ENCODE measurements at places on chromosomes 5 and 9.

DNA sequence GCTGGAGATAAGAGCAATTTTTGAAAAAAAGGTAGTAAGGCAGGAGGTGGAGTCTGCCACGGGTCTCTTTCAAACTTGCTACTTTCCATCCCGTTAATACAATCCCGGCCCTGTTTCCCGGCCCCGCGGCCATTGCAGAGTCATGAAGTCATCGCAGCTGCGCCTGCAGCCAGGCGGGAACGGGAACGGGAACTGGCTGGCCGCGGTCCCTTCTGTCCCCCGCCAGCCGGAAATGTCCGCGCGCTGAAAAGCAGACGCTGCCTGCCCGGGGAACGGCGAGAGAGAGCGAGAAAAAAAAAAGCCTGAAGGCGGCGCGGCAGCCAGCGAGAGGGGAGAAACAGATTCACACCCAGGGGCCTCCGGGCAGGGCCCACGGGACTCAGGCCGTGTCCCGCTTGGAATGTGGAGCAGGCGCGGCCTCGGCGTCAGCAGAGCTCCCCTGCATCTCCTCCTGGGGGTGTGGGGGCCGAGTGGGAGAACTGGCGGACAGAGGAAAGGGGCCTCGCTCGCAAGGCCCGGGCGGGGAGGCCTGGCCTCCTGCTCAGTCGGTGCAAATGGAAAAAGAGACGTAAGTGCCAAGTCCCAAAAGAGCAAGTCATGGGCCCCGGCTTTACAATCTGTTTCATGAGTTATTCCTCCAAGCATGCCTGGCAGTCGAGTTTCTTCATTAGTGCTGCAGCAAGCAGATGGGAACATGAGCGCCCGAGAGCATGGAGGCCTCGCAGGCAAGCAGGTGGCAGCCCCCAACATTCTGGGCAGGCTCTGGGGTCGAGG, 201.2 kb upstream of the GAS1 start:
- no peak for DNase-seq

DNA sequence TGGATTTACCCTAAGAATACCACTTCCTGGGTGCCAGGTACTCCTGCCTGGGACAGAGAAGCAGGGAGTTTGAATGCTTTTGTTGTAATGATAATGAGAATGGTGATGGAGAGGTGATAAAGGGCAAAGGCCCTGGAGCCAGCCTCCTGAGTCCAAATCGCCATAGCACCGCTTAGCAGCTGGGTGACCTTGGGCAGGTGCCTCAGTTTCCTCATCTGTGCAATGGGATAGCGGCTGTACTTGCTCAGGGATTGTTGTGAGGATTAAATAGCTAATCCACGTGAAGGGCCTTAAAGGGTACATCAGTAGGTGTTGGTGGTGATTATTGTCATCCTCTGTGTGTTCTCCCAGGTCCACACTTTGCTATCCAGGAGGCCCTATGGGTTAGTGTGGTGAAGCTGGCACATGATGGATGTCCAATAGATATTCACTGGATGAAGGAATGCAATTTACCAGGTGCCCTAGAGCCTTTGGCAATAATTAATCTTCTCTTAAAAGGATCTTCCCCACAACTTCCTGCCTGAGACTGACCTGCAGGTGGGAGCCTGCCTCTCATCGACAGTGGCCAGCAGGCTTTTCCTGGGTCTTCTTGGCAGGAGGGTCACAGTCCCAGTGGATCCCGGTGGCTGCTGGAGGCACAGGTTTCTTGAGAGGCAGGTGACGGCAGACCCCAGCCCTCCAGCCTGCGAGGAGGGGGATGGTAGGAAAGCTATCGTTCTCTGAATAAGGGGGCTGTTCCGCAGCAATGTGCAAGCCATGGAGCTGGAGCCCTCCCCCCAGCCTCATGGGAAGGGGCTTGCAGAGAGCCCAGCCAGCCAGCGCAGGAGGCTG, 160.2 kb downstream of the MACROH2A1 start:
- no peak for DNase-seq

GRCh38 chr5:143258559-143259253, 144.8 kb downstream of the NR3C1 start:
- DNase-seq = no peak

GRCh38 chr5:135437796-135438560, 9.2 kb downstream of the DCANP1 start:
- no peak for DNase-seq

GRCh38 chr9:127878001-127878651, 651 bp upstream of the AK1 start:
- DNase-seq = no peak

GRCh38 chr9:109956717-109957440, 176.9 kb downstream of the PALM2AKAP2 start:
- DNase-seq = no peak

DNA sequence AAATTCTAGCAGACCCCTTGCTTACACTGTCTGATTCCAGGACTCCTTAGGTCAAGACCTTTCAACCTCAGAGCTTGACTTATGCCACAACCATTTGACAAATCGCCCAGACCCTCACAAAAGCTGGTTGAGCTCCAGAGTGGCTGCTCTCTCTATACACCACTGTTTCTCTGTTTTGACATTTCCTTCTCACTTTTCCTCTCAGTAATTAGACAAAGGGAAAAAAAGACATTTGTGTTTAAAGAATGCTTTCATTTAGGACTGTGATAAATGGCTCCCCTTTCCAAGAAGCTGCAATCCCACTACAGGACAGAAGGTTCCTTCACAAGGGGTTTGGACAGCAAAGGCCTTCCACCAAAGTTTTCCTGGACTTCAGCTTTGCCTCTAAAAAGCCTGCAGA, 601.3 kb downstream of the NR2F1-AS1 start:
- no peak for DNase-seq

GRCh38 chr5:53403291-53403690, 77.1 kb upstream of the FST start:
- no peak for DNase-seq

- no peak for DNase-seq
Observed at GRCh38 chr5:150815010-150815409, 31.3 kb upstream of the IRGM start.

GRCh38 chr9:126860757-126861466, 473 bp downstream of the ZBTB34 start:
- no peak for DNase-seq

- no peak for DNase-seq
Observed at GRCh38 chr9:89639367-89639795, 34.6 kb downstream of the GADD45G start.

GRCh38 chr9:132486706-132487350, 76.8 kb downstream of the CFAP77 start:
- no peak for DNase-seq

DNA sequence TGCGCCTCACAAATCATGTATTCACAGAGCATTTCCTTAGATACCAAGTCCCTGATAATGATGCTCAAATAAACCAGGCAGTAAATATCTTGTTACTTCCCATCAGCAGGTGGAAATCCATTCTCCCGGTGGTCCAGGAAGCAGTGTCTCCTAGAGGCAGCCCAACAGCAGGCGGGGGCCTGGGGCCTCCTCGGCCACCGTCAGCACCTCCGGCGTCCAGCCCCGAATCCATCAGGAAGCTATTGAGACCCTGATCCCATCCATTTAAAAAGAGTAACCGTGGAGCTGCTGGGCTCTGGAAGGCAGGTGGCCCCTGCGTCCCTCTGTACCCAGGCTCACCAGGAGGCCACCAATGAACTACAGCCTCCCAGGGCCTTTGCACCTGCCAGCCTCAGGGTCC, 54.0 kb downstream of the VAV2 start:
- DNase-seq = no peak

DNA sequence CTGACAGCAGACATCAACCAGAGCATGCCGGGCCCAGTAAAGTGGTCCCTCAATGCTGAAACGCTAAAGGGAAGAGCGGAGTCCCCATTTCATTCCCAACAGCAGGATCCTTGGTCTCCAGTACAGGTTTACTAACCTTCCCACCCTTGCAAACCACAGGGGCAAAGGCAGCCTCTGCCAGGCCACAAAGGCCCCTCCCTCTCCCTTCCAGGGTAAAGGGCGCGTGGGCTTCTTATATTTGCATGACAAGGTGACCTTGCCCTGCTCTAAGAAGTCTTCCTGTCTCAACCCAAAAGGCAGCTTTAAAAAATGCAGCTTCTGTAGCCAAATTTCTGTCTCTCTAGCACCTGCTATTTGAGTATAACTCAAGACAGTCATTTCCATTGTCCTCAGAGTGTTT, 131.5 kb upstream of the PTCH1 start:
- DNase-seq = no peak

DNA sequence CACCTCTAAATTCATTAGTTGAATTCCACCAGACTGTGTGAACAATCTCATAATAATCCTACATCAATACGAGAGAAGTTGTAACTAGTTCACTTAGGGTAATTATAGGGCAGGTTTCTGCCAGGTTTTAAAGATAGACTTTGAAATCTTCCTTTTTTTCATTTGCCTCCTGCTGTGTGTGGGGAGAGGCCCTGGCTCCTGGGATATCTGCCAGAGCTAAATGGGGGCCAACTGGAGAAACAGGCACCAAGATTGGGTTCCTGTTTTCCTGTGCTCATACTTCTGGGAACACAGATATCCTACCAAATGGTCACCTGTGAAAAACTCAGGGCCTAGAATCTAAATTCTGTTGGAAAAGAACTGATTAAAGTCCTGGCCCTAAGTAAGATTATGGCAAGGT, 42.3 kb downstream of the SH3RF2 start:
- no peak for DNase-seq

DNA sequence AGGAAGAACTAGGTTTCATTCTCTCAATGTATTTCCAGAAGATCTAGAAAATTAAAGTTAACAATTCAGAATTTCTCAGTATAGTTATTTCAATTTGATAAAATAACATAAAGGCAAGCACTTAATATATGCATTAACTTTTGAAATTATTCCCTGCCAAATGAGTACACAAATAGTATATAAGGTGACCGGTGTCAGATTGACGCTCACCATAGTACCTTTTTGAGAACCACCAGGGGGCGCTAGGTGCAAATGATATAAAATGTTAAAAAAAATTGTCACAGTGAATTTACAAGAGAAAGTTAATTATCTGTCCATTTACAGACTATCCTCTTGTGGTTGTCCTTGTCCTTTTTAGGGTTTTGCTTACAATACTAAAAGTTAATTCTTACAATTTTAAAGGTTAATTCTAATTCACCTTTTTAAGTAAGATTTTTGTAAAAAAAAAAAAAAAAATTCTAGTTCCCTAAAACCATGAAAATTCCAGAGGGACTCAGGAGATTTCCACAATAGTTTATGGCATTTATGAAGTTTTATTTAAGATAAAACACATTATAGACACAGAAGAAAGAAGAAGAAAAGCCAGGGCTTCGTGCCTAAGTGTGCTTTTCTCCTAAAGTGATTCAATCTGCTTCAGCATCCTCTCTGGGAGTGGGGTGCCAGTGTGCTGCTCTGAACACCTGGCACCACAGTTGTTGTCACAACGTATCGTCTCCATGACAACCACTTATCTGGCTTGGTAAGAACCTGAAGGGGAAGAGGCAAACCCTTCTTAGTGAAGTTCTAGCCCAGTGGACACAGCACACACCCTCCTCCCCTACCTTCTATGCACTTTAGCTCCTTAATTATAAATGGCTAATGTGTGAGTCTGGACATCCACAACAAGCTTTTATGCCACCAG, 1.7 kb downstream of the ADAMTS16 start:
- peak; percentile 27 for DNase-seq

DNA sequence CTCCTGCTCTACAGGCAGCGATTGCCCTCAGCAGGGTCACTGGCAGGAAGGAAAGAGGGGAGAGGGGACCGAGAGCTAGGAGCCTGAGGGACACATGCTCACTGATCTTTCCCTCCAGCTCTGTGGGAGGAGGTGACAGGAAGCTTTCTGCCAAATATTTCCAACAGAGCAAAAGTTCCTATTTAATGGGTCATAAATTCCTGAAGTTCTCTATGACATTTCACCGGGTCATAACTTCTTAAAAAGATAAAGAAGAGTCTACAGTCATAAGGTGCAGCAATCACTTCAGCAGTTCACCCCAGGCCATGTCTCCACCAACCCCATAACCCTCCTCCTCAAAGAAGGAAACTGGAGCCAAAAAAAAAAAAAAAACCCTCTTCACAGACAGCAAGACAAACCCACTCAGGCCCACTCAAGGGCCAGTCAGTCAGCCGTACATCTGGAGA, 481.1 kb downstream of the NR2F1-AS1 start:
- DNase-seq = no peak

- no peak for DNase-seq
Observed at GRCh38 chr9:87097238-87097637, 149.9 kb upstream of the GAS1 start.

DNA sequence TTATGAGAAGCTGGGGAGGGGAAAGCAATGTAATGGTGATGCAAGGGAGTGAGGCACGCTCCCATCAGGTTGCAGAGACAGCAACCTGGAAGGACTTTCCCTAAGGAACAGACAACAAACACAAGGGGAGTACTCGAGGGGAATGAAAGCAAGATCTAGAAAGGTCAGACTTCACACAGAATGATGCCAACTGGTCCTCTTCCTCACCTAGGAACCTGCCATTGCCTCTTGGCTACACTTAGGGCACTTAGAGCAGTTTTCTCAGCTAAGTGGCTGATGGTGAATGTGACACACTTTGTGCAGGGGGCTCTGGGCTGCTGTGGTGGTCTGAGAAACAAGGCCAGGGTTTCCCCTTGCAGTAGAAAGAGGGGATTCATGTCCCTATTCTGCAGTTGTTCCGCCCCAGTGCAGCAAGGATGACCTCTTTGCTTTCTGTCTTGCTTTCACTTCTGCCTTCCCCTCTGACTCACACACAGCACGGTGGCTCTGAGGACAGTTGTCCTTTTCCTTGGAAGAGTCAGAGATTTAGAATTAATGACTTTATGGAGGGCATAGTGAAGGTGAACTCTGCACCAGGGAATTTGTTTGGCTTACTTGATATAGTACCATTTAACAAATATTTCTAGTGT, 394.0 kb upstream of the KLF4 start:
- DNase-seq = no peak

GRCh38 chr5:179793468-179794139, at the start of gene LTC4S:
Gene LTC4S, plus strand, starts transcription at chr5:179793986. Its CDS starts 95 bp downstream, at chr5:179794081.
- no peak for DNase-seq

DNA sequence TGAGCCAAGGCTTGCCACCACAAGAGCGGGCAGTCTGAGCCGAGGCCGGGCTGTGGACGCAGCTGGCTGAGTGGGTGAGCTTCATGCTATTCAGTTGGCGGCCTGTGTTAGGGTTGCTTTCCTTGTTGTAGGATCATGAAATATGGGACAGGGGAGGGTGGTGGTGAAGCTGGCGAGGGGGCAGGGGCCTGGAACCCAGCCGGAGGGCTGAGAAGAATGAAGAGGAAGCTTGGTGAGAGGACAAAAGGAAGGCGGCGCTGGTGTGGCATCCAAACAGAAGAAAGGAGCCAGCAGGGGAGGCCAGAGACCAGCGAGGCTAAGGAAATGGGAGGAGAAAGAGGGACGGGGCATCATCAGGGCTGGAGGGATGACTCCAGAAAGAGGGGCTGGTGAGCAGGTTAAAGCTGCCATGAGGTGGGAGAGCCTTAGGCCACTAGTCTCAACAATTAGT, 18.3 kb downstream of the RALGPS1 start:
- no peak for DNase-seq

DNA sequence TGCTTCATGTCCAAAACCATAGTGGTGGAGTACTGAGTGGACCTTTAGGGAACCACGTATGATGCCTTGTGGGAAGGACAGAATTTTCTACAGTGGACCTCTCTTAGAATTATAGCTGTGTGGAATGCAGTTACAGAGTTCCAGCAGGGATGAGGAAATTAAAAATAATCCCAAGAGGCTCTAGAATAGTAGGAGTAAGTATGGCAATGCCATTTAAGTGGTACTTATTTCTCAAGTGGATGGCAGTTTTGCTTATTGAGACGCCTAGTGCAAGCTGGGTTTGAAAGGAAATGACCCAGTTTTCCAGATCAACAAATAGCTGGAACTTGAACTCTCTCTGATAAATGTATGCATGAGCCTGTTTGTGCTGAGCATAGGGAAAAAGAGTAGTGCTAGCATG, 431.6 kb downstream of the PRR16 start:
- DNase-seq = no peak

- no peak for DNase-seq
Observed at GRCh38 chr9:98575379-98576346, 133.1 kb downstream of the GABBR2 start.
